ENCODE measurements at places on chromosomes 1 and 21. TPM values are rescaled to one million over a fixed set of nuclear protein-coding genes. Genes with fewer than 3 reads are reported as not detected.

DNA sequence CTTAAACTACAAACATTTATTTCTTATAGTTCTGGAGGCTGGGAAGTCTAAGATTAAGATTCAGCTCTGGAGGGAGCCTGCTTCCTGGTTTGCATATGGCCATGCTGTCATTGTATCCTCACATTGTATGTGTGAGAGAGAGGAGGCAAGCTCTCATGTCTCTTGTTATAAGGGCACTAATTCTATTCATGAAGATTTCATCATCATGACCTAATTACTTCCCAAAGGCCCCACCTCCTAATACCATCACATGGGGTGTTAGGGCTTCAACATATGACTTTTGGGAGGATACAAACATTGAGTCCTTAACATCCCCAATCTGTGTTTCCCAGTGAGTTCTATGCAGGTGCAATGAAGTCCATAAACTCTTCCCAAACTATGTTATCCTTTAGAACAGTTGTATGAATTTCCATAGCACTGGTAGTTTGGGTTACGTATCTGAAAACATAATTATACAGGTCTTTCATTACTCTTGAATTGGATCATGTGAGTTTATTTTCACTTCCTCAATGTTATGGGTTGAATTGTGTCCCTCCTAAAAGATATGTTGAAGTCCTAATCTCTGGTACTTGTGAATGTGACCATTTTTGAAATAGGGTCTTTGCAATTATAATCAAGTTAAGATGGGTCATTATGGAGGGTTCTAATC is 124.2 kb downstream of the RUNX1 start:
- no peak for DNase-seq

DNA sequence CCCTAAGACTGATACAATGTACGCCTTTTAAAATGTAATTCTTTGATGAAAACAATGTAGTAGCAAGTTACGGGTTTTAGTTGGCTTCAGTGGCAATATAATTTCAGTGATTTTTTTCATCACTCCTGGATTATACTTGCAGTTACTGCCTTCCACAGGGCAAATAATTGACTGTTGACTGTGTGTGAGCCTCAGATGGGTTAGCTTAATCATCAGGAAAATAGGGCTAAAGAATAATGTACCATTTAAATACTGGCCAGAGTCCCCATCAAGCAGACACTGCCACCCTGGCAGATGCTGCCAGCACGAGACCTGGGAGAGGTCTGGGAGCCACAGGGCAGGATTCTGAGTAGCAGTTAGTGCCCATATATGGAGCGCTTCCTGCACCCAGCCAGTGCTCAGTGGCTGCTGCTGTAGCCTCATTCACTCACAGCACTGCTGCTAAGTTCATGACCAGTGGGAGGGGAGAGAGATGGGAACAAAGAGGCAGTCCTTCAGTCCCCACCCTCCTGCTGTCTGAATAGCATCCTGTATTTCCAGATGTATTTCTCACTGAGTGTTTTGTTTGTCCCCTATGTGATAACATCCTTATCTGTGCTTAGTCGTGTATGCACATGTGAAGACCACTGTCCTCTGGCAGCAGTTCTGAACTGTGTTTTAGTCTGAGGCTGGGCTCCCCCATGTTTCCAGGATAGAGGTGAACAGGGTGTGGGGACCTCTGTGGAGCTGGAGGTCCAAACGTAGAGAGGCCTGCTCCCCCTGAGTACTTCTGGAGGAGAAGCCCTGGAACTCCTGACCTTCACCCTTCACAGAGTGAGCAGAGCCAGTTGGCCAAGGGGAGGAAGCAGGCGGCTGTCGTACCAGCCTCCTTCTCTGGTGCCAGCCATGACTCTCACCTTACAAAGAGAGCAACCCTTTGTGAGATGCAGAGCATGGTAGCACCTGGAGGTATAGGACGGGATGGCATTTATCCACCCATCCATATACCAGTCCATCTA is 80.4 kb downstream of the ADARB1 start:
- DNase-seq, result no peak

- no peak for DNase-seq
Measured at GRCh38 chr1:203273869-203274602, 31.3 kb upstream of the BTG2 start.

DNA sequence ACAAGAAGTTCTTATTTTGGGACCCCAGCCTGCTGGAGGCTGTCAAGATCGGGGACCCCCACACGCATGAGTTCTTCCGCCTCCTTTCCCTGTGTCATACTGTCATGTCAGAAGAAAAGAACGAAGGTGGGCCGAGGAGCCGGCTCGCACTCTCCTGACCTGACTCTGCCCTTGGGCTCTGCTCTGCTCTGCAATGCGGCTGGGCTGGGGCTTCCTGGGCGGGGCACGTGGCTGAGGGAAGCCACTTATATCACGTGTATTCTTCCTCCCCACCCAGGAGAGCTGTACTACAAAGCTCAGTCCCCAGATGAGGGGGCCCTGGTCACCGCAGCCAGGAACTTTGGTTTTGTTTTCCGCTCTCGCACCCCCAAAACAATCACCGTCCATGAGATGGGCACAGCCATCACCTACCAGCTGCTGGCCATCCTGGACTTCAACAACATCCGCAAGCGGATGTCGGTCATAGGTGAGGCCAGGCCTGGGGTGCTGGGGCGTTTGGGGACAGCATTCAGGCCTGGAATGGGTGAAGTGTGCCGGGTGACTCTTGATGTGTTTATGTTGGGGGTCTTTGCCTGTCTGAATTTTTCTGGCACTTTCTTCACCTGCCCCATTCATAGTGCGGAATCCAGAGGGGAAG is 17.6 kb downstream of the ATP8B2 start:
- DNase-seq, result no peak

GRCh38 chr1:150683914-150684313 is 13.0 kb downstream of the GOLPH3L start:
- DNase-seq, result no peak

- no peak for DNase-seq
Measured at GRCh38 chr1:25169610-25170009, 62.7 kb downstream of the SYF2 start.

GRCh38 chr1:235068158-235069121 is 60.2 kb downstream of the TOMM20 start:
- peak; percentile 49 for DNase-seq

GRCh38 chr1:52580283-52580682 is 21.9 kb upstream of the GPX7 start:
- no peak for DNase-seq

DNA sequence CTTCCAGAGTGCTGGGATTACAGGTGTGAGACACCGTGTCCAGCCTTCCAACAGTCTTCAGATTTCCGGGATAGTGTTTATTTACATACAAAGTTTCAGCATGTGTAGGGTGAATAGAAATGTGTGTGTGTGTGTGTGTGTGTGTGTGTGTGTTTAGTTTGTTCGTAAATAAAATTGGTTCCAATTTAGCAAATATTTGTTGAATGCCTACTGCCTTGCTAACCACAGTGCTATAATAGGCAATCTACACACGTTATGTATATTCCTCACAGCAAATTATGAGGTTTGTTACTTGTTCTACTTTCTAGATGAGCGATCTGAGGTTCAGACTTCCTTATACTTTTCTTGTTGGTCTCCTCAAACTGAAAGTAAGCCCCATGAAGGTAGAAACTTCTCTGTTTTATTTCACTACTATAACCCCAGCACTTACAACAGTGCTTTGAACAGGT is 32.8 kb upstream of the EPS15 start:
- DNase-seq, result no peak

DNA sequence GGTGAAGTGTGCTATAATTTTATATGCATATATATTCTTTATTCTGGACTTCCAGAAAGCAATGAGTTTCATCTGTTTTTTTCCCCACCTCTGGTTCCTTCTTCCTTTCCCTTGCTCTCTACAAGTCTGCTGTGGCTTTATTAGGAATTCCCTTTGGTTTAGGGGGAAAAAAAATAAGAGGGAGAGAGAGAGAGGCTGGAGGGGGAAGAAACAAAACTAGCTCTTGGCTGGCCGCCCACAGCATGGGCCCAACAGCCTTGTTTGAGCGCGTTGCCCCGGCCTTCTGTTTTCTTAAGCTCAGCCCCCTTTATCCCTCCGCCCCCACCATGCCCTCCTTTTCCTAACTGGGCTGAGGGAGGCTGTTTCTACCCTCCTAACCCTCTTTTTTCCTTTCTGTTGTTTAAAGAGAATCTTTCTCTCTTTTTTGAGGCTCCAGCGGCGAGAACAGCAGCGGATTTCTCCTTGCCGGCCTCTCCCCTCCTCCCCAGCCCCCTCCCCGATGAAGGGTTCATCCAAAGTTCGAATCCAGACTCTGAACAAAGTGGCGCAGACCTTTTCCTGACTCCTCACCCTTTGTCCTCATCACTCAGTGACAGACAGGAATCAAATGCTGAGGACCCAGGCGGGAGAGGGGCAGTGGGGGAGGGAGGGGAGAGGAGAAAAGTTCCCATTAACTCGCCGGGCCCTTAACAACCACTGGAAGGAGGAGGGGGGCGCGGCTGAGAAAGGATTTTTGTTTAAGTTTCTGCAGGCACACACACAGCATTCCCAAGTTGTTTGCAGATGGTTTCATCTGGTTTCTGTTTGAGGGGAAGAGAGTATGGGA is 29.7 kb downstream of the PBX1 start:
- no peak for DNase-seq

DNA sequence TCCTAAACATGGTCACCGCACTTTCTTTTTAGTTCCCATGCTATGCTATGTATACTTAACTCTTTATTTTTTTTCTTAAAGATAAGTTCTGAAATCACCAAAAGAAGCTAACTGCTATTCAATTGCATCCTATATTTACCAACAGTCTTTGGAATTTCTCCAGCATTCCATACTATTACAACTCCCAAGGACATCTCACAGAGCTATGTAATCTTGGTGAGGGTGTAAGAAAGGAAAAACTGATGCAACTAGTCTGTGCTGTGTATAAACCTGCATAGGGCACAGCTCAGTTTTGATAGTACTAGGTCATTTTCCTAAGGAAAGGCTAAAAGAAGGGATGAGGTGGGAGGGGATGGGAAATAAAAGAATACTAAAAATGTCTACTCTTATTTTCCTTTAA is 78.0 kb downstream of the PTPN14 start:
- DNase-seq, result no peak

GRCh38 chr1:197619008-197619640 is 156.2 kb downstream of the DENND1B start:
- peak; percentile 6 for DNase-seq

Gene PM20D1
- total RNA-seq, result not detected

Gene PKP1
- total RNA-seq, result 0.07 TPM

Gene TCP10L
- total RNA-seq, result 0.07 TPM

Gene SLC6A9
- total RNA-seq, result 12.8 TPM

Gene ITLN2
- 0.20 TPM for total RNA-seq
